ENCODE measurements at places on chromosomes 12 and 14.

DNA sequence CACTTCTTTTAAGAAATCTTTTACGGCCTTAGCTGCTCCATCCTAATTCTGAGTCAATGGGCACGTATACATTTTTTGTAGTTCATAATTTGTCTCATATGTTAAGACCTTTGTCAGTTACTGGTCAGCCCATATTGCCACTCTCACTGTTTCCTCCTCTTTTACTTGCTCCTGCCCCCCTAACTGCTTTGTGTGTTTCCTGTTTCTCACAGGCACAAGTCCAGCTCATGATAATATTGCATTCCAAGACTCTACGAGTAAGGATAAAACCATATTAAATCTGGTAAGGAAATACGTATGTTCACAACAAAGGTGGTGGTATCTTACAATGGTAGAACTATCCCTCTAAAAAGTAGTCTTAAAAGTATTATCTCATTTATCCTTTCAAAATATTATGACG lies 111.7 kb downstream of the DNAI7 start:
- DNase-seq: no peak

GRCh38 chr12:93144109-93144508 lies 215.0 kb upstream of the EEA1 start:
- no peak for DNase-seq

DNA sequence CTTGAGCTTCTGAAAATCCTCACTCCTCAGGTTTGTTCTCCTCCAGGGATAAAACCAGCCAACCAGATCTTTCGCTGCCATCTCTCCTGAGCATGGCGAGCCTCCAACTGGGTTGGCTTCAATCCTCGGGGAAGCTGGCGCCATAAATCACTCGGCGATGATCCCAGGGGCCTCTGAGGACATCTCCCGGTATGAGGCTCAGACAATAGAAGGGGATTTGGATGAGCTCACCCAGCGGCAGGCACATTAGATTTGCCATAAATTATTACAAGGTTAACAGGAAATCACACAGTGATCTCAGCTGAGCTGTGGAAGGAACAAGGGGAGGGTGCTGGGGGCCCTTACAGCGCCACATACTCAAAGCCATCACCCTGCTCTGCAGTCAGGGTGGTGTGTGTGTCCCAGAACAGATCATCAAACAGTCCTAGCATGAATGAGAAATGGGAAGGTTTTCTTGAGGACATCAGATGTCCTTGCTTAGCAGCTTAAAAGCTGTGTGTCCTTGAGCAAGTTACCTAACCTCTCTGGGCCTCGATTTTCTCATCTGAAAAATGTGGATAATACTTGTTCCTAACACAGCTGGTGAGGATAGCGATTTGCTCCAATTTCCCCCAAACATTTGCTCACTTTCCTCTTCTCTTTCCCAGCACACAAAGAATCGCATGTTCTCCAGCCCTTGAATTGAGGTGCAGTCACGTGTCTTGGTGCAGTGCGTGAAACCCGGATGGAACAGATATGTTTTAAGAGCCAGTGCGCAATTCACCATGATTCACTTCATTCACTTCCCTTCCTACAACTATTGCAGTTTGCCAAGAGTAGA lies 142.8 kb downstream of the SCARB1 start:
- DNase-seq: no peak

DNA sequence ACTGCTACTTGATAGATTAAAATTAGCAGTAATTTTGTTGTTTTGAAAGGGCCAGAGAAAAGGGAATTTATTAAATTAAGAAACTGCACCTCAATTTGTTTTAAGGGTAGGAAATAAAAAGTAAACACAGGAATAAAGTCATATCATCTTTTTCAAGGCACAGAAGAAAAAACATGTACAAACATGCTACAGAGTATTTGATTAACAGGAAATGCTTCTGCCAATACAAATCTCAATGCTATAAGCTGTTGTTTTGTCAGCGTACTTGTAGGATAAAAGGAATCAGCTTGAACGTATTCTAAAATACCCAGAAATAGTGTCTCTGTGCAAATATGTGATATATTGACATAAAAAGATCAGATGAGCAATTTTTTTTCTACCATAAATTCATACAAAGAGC lies 474.0 kb upstream of the MGAT4C start:
- DNase-seq: no peak

DNA sequence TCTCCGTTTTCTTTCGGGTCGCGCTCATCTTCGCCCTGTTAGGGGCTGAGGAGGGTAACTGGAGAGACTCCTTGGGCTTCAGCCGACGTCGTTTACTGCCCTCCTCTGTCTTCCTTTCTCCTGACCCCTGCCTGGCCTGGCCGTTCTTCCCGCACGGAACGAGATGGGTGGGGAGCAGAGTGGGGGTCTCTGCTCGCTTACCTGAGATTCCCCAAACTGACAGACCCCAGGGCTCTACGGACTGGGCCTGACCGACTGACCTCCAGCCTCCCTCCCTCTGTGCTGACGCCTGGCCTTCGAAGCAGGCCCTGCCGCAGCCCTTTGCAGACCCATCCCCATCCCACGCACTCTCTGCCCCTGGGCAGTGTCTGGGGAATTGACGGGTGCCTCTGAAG lies 439 bp downstream of the GOLGA5 start:
- DNase-seq: no peak

- no peak for DNase-seq
Measured at GRCh38 chr12:19287302-19287701, 152.0 kb upstream of the AEBP2 start.

DNA sequence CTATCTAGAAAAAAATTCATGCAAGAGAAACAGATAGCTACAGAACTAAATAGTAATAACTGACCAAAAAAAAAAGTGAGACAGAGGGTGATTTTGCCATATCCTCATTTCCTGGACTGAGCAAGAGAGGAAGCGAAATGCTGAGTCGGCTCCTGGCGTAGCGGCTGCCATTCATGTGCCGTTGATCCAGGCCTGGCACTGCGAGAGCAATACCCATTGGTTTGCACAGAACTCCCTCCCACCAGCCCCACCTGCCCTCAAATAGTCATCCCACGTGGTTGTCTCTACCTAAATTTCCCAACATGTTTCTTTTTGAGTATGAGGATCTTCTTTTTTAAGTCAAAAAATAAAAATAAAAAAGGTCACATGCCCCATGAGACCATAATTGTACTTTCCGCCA lies 9.4 kb upstream of the WNT5B start:
- DNase-seq: no peak

- DNase-seq: no peak
Measured at GRCh38 chr12:115774148-115774895, 503.2 kb downstream of the MED13L start.

GRCh38 chr12:51955702-51956101 lies 4.2 kb downstream of the ACVR1B start:
- no peak for DNase-seq

DNA sequence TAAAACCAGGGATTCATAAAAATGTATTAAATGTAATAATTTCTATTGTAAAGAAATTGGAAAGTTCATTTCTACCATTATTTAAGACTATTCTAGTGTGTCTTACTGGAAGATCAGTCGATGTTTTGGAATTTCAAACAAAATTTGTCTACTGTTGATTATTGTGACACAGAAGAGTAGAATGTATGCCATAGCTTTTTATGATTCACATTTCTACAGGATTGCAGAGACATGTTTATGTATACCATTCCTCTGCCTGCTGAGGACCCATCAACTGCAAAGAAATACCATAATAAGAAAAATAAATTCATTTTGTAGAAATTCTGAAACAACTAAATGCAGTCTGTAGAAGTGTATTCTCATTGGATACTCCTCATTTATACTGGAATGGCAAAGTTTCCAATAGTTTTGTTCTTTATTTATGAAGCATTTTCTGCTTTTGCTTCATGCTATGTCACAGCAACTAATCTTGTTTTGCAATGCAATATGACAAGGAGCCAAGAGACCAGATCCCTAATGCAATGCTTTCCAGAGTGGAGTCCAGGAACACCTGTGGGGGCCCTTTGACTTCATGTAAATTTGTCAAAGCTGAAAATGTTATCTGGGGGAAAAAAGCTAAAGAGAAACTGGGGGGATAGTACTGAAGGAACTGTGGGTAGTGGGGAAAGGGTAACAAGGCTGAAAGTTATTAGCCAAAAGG lies 172.9 kb upstream of the LRIG3 start:
- no peak for DNase-seq

GRCh38 chr12:118537481-118537917 lies 161.1 kb downstream of the SUDS3 start:
- no peak for DNase-seq
